ENCODE measurements at places on chromosomes 6 and 20. TPM values are rescaled to one million over a fixed set of nuclear protein-coding genes. Genes with fewer than 3 reads are reported as not detected.

- peak; percentile 85 for DNase-seq
Measured at GRCh38 chr20:3158968-3159431, 665 bp downstream of the FASTKD5 start.

- no peak for DNase-seq
Measured at GRCh38 chr6:69128411-69128810, 493.3 kb downstream of the ADGRB3 start.

DNA sequence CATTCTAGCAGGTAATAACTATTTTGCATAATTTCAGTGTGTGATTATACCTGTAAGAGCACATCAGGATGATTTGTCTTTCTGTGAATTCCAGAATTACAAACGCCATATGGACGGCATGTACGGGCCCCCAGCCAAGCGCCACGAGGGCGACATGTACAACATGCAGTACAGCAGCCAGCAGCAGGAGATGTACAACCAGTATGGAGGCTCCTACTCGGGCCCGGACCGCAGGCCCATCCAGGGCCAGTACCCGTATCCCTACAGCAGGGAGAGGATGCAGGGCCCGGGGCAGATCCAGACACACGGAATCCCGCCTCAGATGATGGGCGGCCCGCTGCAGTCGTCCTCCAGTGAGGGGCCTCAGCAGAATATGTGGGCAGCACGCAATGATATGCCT lies 122.7 kb downstream of the TMEM242 start:
- DNase-seq: peak; percentile 37

GRCh38 chr6:89527634-89528033 lies 94.7 kb downstream of the ANKRD6 start:
- no peak for DNase-seq

- DNase-seq: no peak
Measured at GRCh38 chr6:110786271-110786670, 29.0 kb downstream of the CDK19 start.

DNA sequence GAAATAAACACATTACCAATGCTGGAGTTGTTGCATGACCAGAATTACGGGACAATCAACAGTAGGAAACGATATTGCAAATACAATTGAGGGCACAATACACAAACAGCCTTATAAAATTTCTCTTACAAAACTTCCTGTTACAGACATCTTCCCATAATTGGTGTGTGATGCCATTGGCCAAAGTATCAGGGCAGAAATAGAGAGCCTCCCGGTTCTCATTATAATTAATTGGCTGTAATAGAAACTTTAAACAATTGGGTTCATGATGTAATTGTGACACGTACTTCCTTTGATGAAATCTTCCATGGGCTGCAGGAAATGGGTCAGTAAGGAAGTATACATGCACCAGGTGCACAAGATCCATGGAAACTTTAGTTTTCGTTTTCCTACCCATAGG lies 40.3 kb upstream of the RALGAPA2 start:
- no peak for DNase-seq

DNA sequence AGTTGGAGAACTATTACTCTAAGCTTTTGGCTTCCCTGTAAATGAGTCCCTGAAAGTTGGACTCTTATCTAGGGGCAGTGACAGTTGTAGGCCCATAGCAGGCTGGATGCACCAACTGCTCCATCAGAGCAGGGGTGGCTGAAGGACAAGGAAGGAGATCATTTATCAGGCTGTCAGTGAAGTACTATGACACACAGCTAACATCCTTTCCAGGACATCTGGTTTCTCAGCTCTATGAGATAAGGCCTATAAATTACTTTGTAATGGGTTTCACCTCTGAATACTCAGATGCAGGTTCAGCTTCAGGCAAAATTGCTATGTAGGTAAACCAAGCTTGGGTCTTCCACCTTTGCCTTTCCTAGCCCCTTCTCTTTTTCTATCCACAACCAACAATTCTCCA lies 468.5 kb downstream of the KIF16B start:
- DNase-seq: peak; percentile 38

- no peak for DNase-seq
Measured at GRCh38 chr6:1322156-1322555, 10.3 kb downstream of the FOXQ1 start.

GRCh38 chr6:139648430-139649000 lies 274.1 kb upstream of the CITED2 start:
- no peak for DNase-seq

DNA sequence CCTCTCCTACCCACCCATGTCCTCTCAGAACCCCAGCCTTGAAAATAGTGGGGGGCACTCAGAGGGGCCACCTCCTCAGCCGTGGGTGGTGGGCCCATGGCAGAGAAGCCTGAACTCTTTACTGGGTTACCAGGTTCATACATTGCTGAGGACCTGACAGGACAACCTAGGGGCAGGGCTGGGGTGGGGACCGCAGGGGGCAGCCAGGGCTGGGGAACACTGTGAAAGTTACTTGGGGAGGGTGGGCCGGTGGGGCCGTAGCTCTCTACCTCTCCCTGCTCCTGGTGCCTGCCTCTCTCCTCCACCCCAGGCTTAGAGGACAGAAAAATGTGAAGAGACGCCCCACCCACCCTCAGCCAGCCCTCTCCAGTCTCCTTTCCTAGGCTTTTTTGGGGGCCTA lies 15.4 kb downstream of the MDFI start:
- peak; percentile 61 for DNase-seq

GRCh38 chr20:64056889-64057627 lies 5.9 kb upstream of the TCEA2 start:
- DNase-seq: no peak

GRCh38 chr6:33817489-33817888 lies 13.7 kb upstream of the MLN start:
- peak; percentile 13 for DNase-seq

- DNase-seq: no peak
Measured at GRCh38 chr6:85402071-85402470, 47.8 kb upstream of the NT5E start.

DNA sequence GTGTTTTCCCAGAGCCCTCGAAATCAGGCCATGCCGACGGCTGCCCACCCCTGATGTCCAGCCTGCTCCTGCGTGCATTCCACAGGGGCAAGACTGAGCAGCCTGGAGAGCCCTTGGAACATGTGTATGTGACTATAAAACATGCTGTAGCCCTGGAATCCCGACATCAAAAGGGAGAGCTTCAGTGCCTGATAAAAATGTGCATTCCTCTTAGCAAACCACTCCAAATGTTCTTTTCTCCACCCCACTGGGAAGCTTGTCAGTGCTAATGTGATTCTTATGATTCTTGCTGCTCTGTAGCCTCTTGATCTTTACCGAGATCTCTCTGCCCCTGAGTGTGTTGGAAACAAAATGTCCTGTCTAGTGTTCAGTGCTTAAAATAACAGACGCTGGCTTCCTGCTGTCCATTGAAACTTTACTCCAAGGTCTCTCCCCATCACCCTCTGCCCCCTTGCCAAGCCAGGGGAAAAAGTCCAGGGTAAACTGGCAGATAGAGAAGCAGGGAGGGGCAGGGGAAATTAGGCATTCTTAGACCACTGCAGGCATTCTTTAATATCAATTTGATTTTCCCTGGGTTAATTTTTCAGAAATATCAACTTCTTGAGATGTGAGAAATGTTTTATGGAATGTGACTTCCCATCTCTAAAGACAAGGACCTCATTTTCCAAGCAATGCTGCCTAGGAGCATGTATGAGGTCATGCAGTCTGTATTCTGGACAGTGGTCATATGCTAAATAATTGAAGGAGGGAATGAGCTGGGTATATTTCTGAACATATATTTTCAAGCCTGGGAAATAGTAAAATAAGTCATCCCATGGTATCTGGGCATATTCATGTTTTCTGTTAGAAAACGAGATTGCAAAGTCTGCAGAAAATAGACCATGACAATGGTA lies 73.8 kb upstream of the ISM1 start:
- no peak for DNase-seq

DNA sequence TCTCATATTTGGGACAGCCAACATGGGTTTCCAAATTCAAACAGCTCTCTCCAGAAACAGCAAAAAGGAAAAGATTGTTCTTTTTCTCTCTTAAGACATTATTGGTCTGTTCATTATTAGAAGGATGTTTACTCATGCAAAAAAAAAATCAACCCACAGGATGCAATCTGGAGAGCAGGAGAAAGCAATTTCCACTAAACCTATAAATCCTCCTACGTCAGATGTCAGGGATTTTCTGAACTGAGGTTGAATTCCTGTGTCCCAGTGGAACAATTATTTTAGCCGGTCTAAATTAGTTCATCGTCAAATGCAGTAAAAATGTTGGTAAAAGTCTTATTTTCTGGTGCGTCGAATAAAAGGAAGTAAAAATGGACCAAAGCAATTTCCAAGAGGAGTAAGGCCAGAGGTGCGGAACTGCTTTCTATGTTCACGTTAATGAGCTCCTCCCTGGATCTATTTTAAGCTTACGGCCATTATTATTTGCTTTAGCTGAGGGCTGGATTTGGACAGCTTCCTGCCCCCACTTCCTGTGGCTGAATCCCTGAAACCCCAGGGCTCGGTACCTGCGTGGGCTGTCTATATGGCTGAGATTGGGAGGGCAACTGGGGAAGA lies at the start of gene GABRR1:
TSS of gene GABRR1 (minus strand) at position 60 of the 612 bp plus-strand sequence. CDS start at position 24, 36 bp downstream.
- DNase-seq: no peak

- DNase-seq: no peak
Measured at GRCh38 chr6:133165235-133165634, 75.9 kb upstream of the EYA4 start.

- no peak for DNase-seq
Measured at GRCh38 chr6:12126051-12126450, 113.9 kb downstream of the HIVEP1 start.

- DNase-seq: no peak
Measured at GRCh38 chr20:34517114-34517505, 888 bp downstream of the DYNLRB1 start.

DNA sequence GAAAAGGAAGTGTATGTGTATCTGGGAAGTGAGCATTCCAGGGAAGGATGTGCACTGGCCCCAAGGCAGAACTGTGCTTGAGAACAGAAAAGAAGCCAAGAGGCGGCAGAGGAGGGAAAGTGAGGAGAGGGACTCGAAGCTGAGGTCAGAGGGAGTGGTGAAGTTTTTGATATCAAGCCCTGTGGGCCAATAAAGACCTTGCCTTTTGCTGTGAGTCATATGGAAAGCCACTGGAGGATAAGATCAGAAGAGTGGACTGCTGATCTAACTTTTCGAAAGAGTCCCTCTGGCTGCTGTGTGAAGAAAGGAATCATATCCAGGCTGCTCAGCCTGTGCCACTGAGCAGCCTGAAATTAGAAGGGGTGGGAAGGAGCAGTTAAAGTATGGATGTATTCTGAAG lies 99.4 kb downstream of the EYA4 start:
- peak; percentile 29 for DNase-seq

DNA sequence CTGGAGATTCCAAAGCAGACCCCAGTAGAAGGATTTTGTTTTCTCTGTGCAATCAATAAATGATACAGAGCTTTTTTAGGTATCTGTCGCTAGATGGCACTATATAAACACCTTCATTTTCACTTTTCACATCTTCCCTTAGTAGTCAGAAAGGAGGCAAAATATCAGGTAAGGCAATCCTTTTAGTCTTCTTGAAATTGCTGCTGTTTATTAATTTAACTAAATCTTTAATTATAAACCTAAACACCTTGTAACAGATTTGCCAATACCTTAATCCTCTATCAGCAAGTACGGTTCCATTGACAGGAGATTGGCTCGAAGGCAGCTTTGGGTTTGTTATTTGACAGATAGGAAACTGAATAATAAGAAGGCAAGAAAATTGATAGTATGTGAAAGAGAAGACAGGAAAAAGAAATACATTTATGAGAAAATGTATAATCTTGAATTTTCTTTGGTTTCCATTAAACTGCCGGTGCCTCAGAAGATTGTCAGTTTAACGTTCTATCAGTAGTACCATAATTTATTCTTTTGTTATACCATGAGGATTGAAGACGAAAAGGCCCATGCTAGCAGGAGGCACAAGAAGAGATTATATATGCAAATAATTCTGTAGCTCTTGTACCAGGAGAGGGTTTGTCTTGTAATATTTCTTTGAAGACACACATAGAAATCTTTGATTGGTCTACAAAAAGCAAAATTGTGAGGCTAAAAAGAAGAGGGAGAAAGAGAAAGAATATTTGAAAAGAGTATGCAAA lies 23.5 kb upstream of the IBTK start:
- no peak for DNase-seq

DNA sequence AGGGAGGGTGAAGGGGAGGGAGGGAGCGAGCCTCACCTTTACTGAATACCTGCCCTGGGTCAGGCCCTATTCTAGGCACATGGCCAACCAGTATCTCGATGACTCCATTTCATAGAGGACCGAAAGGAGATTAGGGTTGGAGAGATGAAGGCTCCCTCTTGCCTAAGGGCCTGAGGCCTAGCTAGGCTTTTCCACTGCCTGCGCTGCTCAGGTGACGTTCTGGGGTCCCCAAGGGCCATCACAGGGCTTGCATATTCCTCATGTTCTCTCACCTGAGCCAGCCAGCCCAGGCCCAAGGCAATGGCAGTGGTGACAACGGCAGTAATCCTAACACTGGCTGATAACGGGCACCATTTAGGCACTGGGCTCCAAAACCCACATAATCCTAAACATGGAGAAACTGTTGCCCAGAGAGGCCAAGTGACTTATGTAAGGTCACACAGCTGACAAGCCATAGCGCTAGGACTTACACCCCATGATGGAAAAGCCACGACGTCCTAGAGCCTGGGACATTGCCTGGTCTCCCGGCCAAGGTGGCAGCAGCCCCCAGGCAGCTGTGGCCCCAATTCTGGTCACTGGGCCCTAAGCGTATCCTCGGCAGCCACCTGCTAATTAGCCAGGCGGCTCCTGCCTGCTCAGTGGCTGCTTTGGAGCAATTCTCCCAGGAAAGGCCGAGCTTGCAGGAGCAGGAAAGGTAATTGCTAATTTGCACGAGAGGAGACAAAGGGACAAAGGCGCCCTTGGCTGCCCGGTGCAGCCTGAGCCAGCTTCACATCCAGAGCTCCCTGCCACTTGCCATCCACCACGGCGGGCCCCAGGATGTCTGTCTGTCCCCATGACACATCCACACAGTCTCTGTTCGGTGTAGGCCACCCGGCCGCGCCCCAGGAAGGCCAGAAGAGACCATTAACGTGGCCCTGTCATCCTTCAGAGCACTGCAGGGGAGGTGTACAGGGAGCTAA lies 21.5 kb downstream of the NOL4L start:
- no peak for DNase-seq

DNA sequence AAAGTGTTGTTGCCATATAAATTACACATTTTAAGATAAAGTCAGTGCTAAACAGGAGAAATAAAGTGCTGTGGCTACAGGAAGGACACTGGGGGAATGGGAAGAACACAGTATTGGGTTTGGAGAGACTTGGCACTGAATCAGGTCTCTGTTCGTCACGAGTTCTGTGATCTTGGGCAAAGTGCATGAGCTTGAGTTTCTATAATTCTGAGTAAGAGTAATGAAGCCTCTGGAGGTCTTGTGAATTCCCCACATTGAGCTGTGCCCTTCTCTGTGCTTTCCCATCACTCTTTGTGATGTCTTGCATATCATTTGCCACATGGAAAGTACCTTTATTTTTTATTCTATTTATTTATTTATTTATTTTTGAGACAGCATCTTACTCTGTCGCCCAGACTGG lies 16.8 kb upstream of the EEF1A1 start:
- DNase-seq: no peak

- DNase-seq: no peak
Measured at GRCh38 chr6:105207524-105208269, 27.9 kb upstream of the POPDC3 start.

- DNase-seq: no peak
Measured at GRCh38 chr20:38776363-38776762, 28.1 kb downstream of the ACTR5 start.

The KIF6 gene
- 1.4 TPM for total RNA-seq

The EYS gene
- total RNA-seq: under 0.01 TPM

The C6orf58 gene
- not detected for total RNA-seq

The DCBLD1 gene
- total RNA-seq: 22.1 TPM

The DSP gene
- total RNA-seq: 119 TPM

The ERVFRD-1 gene
- total RNA-seq: not detected

The TP53INP2 gene
- 8.0 TPM for total RNA-seq

The HLA-DRB1 gene
- total RNA-seq: 1.1 TPM

Measured in osteoblast (primary cell).